Activated CD8-positive, alpha-beta memory T cell treated with anti-CD3 and anti-CD28 coated beads, Interleukin-2, amount 10 ng/mL, durations not matched to agents 7 days and 5 days (primary cell): ENCODE measurements at places on chromosomes 1 and 21. TPM values are rescaled to one million over a fixed set of nuclear protein-coding genes. Genes with fewer than 3 reads are reported as not detected.

The SLC35E2B gene
- 50.9 TPM for total RNA-seq

The PSMD4 gene
- total RNA-seq = 187 TPM

The SH2D2A gene
- 157 TPM for total RNA-seq

- no peak overlapping the region for H3K4me3 ChIP-seq
- H3K27me3 ChIP-seq = no peaks in the 10 kb centered on the region
- H3K27ac ChIP-seq = no peak overlapping the region
- DNase-seq = no peak
These were observed 19.3 kb downstream of the QSOX1 start for GRCh38 chr1:180173952-180174351.

DNA sequence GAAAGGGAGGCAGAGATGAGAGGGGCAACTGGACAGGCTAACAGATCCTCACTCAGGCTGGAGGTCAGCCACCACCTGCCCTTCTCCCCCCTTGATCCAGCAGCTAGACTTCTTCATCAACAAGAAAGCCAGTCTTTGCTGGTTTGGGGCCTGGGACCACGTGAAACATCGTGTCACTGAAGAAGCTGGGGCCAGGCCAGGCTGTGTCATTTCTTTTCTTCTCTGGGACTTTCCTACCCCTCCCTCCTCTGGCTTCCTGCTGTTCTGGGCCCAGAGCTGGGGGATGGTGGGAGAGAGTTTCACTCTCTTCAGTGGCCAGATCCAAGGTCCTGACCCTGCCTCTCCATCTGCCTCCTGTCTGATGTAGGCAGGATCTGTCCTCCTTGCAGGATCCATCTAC lies 18.1 kb upstream of the SLC26A9 start:
- H3K36me3 ChIP-seq = no peaks in the 10 kb centered on the region
- H3K4me3 ChIP-seq = no peak overlapping the region
- no peak overlapping the region for H3K27ac ChIP-seq
- no peak for DNase-seq

DNA sequence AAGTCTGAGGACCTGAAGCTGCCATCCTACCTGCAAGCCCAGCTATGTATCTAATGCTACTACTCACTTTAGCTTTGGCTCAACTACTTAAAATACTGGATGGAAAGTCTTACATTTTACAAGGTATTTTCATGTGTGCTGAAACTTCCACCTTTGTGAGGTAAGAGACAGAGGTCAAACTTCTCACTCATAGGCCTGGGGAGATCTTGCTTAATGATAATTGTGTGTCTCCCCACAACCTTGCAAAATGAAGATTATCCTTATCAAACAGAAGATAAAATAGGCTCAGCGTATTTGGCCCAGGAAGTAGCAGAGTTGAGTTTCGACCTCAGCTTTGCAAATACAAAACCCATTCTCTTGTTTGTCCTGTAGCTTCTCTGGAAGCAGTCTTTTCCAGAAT lies 63.7 kb downstream of the CENPF start:
- H3K27me3 ChIP-seq = no peaks in the 10 kb centered on the region
- no peak overlapping the region for H3K27ac ChIP-seq
- H3K4me3 ChIP-seq = no peak overlapping the region
- peaks cover 75% of the 10 kb centered on the region for H3K36me3 ChIP-seq
- no peaks in the 10 kb centered on the region for H3K4me1 ChIP-seq
- DNase-seq = no peak

GRCh38 chr1:248886237-248886895 lies 19.7 kb upstream of the PGBD2 start:
- H3K36me3 ChIP-seq = no peaks in the 10 kb centered on the region
- no peaks in the 10 kb centered on the region for H3K4me1 ChIP-seq
- H3K4me3 ChIP-seq = no peak overlapping the region
- H3K27ac ChIP-seq = no peak overlapping the region
- peaks cover 26% of the 10 kb centered on the region for H3K27me3 ChIP-seq
- no peak for DNase-seq

DNA sequence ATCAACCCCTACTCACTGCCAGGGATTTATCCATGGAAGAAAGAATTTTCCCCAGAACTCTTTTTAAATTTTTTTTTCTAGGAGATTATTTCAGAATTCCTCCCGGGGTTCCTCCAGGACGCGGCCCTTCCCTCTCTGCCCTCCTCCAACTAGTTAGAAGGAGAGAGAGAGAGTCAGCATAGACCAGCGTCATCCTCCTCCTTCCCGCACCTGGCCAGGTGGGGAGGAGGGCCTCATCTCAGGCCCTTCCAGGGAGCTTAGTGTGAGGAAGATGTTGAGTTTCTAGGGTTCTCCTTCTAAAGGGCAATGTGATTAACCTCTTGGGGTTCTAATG lies 63.6 kb downstream of the CDK18 start:
- no peak for DNase-seq
- H3K27me3 ChIP-seq = peaks cover 75% of the 10 kb centered on the region
- no peak overlapping the region for H3K27ac ChIP-seq
- peaks cover 4% of the 10 kb centered on the region for H3K4me1 ChIP-seq
- no peak overlapping the region for H3K4me3 ChIP-seq
